GM23248 (cell line): ENCODE measurements at places on chromosomes 1 and 21.
A peak's percentile ranks its signal among the peaks of the same experiment; 100 is the strongest.

GRCh38 chr21:34126691-34127090, 53.3 kb downstream of the MRPS6 start:
- peak; percentile 87 for DNase-seq

DNA sequence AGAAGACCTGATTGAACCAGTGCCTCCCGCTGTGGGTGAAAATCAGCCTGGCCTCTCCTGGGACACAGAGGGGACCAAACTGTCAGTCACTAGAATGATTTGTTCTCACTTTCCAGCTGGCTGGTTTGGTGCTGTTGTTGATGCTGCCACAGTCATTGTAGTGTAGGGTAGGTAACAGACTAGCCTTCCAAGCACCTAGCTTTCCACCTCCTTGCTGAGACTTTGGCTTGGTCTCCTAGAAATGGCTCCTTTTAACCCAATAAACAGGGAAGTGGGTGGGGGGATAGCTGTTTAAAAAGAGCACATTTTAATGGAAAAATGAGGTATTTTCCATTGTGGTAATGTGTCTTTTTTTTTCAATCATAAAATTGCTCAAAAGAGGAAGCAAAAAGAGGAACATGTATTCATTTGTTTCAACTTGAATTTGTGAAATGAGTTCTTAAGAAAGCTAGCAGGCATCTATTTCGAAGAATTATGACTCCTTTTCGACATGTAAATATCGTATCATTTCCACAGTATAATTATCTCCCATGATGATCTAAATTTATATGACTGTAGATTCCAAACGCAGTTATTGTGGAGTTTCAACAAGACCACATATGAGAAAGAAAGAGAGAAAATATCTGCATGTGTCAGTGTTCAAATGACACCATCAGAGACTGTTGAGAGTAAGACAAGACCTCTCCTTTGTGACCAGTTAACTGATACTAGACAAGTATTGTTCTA, 190.1 kb downstream of the HLX start:
- DNase-seq, result no peak

DNA sequence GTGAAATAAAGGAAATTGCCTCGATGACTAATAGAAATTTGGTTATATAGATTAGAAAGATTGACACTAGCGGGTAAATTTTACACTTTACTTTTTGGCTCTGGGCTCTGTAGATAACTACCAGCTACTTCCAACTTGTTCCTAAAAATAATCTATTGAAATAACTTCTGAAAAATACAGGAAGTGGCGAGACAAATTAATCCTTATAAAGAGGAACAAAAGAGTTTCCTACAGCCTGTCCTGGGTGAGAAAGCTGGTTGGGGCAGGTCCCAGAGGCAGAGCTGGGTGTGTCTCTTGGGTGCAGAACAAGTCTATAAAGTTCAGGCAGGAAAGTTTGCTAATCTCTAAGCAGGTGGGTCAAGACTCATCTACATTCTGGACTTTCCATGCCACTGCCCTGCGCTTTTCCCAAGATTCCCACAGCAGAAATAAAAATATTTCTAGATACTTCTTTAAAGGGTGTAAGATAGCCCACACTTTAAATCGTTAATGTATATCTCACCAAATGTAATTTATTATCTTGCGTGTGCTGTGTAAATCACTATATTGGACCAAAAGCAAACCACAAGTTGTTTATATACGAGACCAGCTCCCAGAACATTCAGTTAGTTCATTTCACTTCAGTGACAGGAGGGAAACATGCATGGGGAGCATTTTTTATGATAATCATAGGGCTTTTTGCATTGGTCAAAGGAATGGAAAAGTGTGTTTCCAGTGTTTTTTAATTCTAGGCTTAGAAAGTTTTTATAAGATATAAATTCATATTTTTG, 70.1 kb upstream of the NRIP1 start:
- DNase-seq, result no peak

DNA sequence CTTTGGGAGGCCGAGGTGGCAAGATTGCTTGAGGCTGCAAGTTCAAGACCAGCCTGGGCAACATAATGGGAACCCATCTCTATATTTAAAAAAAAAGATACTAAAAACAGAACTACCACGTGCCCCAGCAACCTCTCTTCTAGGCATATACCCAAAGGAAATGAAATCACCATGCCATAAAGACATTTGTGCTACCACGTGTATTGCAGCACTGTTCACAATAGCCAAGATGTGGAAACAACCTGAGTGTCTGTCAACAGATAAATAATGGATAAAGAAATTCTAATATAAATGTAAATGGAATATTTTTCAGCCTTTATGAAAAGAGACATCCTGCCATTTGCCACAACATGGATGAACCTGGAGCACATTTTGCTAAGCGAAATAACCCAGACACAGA, 128.6 kb downstream of the PCNX2 start:
- DNase-seq, result peak; percentile 44

- peak; percentile 67 for DNase-seq
These were observed 38.0 kb downstream of the SAMD13 start for GRCh38 chr1:84339503-84339902.

DNA sequence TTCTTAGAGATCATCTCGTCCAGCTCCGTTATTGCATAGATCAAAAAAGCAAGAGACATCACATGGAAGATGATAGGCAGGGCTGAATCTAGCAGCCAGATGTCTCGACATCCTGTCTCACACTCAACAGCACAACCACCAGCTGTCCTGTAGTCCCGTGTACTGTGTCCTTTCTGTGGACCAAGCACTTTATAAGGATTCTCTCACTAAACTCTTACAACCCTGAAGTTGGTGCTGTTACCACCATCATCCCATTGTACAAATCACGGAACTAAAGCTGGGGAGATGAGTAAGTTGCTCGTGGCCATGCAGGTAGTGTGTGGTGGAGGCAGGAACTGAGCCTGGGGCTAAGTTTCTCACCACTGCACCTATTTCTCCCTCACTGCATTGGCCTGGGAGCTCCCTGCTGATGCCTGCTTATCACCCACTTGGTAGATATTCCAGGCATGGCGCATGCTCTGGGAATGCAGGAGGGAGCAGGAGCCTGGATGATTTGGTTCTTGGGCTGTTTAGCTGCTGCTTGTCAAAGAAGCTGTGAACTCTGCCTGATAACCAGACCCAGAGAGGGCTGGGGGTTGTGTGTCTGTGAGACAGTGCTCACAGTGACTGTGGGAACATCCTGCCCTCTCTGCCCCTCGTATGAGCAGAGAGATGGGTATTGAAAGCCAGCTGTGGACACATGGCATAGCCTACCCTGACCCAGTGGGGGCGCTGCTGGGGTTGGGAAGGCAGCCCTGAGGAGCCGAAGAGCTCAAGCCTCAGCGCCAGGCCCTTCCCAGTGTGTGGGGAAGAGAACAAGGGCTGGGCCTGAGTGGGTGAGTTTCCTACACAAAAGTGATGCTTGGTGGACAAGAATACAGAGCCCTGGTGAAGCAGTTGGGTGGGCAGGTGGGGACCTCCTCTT, 13.6 kb downstream of the PPFIA4 start:
- DNase-seq, result peak; percentile 28

DNA sequence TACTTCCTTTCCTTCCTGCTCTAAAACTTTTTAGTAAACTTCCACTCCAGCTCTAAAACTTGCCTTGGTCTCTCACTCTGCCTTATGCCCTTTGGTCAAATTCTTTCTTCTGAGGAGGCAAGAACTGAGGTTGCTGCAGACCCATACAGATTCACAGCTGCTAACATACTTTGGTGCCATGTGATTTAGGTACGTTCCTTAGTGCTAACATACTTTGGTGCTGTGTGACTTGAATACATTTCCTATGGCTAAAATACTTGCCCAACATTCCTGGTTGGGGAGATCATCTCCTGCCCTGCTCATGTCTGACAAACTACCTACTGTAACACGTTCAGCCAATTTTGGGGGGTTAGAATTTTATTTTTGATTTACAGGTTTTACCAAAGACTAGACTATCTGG, 6.8 kb upstream of the ZBTB40 start:
- no peak for DNase-seq

GRCh38 chr1:46464013-46464548, 25.6 kb upstream of the DMBX1 start:
- DNase-seq, result no peak

DNA sequence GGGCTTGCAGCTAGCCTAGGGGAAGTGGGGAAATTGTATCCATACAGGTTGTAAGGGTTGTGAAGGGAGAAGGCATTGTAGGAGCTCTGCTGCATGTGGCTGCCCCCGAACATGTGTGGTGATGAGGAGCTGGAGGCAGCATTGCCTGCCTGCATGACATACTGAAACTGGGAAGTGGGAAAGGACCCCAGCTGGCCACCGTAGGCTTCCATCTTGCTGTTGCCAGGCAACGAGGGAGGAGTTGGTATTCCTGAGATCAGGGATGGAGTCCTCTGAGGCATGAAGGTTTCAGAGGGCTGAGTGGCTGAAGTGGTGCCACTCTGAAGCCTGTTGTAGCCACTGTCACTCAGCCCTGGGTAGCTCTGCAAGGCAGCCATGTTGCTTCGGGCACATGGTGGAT, 103.2 kb downstream of the TBX15 start:
- DNase-seq, result no peak

DNA sequence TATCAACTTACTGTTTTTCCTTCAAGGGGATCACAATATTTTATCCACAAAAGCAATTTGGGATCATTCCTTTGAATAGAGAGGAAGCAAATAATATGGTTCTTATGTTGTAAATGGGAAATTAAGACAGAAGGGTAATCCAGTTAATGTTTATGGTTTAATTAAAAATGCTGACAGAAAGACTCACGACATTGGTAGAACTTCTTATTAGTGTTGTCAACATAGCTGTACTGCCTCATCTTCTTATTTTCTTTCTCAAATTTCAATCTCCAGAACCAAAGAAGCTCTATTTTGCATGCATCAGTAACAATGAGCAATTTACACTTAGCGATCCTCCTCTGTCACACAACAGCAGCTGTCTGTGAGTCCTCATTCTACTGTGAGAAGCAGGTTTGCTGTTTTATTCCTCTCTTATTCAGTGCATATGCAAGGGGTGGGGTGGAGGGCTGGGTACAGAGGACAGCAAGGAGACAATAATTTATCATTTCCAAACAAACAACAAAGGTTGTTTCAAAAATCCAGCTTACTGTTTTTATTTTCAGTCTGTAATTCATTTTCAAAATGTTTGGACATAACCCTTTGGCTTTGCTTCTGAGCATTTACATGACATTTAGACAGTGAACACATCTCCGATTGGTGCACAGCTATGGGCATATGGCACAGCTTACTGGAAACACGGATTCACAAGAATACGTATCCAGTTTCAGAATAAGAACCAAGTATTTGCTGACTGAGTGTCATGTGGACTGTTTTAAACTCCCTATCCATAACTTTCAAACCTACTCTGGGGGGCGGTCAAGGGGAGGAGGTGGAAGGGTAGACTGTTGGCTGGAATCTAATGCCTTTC, 335.9 kb downstream of the RGS7 start:
- DNase-seq, result no peak

DNA sequence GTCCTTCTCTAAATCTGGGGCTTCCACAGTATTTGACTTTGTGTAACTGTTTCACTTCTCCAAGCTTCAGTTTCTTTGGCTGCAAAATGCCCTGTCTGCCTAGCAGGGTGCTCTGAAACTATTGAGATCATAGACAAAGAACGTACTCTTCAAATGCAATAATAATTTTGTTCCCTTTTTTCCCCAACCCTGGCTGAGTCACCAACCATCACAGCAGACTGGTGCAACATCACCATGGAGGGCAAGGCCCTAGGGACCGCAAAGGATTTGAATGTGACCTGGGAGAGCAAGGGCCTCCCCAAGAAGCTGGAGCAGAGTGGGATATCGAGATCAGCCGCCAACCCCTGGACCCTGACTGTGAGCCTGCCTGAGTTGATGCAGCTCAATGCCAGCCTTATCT, 115.0 kb downstream of the FCRL5 start:
- peak; percentile 3 for DNase-seq

DNA sequence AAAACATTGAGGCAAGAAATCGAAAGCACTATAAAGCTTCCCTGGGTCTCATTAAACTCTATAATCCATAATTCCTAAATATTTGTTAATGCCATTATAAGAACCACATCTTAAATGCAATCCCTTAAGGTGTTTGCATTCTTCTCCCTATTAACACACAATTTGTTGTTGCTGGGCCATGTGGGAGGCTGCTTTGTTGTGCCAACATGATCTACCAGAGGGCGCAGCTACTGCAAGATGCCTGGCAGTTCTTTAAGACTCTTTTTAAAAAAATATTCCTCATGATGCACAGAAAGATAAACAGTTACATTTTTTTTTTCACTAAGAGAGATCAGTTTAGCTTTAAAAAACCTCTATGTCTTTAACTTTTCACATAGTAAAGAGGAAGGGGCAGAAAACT, 39.0 kb upstream of the BCAS2 start:
- no peak for DNase-seq

DNA sequence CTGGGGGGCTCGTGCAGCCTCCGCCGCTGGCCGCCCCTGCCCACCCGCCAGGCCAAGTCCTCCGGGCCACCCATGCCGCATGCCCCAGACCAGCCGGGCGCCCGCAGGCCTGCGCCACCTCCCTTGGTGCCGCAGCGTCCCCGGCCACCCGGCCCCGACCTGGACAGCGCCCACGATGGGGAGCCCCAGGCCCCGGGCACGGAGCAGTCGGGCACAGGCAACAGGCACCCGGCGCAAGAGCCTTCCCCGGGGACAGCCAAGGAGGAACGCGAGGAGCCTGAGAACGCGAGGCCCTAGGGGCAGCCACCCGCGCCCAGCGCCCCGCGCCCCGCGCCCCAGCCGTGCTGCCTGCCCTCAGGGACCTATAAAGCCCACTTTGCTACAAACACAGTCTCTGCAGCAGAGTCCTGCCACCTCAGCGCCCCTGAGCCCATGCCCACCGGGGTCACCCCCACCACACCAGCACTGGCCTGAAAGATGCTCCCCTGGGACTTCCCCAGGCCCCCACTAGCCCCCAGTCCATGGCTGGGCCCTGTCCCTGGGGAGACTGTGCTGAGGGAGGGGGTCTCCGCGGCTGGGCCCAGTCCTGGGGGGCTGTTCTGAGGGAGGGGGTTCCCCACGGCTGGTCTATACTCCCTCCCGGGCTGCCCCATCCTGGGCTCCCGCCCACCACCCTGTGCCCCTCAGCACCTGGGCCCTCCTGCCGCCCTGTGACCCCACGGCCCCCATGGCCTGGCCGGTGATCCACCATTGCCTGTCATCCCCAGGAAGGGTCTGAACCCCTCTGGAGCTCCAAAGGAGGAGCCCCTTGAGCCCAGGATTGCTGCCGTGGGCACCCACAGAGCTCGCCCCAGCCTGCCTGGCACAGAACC, 8.6 kb downstream of the TNFRSF18 start:
- DNase-seq, result no peak

DNA sequence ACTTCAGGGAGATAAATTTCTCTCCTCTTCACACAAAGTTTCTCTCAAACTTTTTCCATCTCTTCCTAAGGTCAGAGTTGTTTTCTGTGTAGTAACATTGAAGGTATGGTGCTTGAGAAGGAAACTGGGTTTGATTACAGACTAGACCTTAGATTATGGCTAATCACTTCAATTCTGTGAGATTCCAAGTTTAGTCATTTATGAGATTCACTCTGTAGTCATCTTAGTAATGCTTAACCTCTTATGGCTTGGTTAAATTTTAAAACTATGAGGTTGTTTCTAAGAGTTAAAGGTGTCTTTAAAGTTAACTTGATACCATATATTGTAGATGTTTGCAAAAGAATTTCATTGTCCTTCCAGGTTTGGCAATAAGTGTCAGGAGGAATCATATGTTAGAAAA, 1092.2 kb downstream of the KCNT2 start:
- DNase-seq, result peak; percentile 9

GRCh38 chr1:55988963-55989452, 590.4 kb downstream of the PLPP3 start:
- DNase-seq, result no peak

GRCh38 chr1:176575991-176576390, 113.0 kb downstream of the PAPPA2 start:
- DNase-seq, result peak; percentile 40

- DNase-seq, result peak; percentile 88
These were observed 68.1 kb upstream of the ANGPTL1 start for GRCh38 chr1:178938959-178939317.
